NCI-H2081 (cell line): ENCODE measurements at places on chromosomes 13 and 19.

GRCh38 chr19:29293292-29293691, 80.3 kb upstream of the UQCRFS1 start:
- DNase-seq: no peak

DNA sequence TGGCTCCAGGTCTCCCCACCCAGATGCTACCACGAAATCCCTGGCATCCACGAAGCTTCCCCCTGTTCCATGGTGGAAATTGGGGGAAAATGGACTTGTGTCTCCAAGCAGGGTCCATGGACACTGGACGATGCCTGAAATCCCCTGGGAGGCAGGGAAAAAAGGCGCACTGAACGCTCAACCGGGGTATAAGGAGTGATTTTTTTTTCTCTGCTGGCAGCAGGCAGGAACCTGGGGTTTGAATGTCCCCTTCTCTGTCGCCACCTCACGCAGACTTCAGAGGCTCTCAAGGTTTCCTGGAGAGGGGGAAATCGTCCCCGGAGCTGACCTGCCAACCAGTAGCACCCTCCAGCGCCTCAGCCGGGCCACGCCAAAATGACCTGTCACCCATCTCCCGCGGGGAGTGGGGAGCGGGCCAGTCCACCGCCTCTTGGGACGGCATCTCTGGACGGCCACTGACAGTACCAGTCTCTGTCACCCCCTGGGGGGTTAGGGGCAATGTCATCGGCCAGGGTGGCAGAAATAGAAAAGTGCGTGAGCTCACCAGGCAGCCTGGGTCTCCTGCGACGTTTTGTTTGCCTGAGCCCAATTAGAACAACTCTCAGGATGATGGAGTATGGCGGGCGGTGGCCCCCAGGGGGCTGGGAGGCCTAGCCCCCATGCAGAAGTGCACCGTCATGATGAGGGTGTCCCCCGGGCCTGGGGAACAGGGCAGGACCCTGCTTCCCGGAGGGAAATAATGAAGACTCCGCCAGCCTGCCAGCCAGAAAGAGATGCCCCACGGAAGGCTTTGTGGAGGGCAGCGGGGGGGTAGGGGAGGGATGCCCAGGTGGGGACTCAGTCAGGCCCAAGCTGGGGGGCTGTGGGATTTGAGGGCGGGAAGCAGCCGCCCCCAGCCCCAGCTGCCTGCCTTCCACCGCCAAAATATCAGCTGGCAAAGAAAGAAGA, 2.6 kb downstream of the PTPRS start:
- DNase-seq: peak; percentile 23

DNA sequence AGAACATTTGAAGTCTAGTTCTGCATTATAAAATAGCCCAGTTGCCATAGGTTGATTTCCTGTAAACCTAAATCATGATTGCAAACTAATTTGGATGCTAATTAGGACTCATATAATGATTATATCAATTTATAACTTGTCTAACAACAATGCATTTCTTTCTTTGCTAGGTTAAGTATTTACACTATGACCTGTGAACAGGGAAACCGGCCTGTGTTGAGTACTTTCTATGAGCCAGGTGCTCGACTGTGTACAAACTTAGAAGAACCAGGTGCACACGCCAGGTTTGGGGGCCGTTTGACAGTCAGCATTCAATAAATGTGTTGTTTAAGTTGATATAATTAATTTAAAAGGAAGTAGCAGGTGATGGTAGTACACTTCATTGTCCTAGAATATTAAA, 203.1 kb downstream of the TM9SF2 start:
- peak; percentile 61 for DNase-seq

GRCh38 chr13:107884564-107884963, 330.8 kb downstream of the LIG4 start:
- no peak for DNase-seq

DNA sequence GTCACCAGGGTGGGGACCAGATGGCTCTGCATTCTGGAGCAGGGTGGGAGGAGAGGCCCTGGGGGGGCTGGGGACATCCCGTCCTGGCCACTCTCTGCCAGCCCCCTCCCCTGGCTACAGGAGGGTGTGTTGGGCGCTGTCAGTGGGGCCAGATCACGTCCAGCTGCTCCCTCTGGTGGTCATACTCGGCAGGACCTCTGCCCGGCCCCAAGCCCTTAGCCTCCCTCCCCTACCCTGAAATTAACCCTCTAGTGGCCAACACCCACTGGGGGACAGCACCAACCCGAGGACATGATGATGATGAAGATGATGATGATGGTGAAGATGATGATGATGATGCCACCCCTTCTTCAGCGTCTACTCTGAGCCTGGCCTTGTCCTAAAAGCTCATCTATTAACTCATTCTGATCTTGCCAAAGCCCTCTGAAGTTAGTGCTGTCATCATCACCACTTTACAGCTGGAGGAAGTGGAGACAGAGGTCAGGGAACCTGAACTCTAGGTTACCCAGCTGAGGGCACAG, 590 bp upstream of the LGI4 start:
- DNase-seq: peak; percentile 31

DNA sequence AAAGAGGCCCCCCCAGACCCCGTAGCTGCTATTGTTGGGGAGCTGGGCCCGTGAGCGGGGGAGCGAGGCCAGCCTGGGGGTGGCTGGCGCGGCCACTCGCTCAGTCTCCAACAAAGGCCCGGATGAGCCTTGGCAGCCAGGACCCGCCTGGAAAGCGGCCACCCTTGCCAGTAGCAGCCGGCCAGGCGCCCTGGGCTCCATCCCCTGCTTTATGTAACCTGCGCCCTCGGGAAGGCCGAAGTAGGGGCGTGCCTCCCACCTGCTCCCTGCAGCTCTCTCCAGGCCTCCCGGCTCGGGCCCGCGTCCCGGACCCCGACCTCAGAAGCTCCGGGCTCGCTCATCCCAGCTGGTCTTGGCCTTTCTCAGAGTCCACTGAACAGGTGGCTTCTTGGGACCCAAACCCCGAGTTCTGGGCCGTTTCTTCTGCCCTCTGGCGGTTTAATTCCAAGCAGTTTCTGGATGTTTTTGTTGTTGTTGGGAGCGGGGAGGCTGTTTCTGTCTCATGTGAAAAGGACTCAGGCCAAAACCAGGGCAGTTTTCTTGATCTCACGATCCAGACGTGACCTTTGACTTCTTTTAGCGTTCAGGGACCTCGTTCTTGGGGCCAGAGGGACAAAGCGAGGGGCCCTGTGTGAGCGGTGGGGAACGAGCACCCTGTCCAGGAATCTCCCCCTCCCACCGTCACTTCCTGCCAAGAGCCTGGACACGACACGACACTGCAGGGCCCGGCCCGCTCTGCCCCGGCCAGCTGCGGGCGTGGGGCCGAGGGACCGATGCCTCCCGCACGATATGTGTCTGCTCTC, 1.2 kb downstream of the CDC34 start:
- peak; percentile 67 for DNase-seq

GRCh38 chr19:47331931-47332547, at the start of gene C5AR2:
TSS of gene C5AR2 (plus strand) at chr19:47332175. CDS start at chr19:47340800, 8,625 bp downstream.
- no peak for DNase-seq

DNA sequence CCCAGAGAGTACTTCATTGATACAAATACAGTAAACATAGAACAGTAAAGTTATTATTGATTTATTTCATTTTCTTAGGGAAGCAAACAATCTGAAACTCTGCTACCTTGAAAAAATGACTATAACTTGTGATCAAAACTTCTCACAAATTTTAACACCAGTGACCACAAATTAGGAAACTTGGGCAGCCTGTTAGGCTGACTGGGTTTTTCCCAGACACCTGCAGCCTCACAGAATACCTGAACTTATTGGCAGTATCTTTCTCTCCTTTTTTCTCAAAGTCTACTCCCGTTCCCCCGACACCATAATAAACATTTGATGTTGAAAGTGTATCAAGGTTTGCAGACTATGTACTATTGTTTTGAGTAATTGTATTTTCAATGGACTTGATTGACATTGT, 360.5 kb downstream of the LMO7 start:
- DNase-seq: no peak

- DNase-seq: no peak
These were observed 25.1 kb downstream of the TMEM161A start for GRCh38 chr19:19113040-19113626.

DNA sequence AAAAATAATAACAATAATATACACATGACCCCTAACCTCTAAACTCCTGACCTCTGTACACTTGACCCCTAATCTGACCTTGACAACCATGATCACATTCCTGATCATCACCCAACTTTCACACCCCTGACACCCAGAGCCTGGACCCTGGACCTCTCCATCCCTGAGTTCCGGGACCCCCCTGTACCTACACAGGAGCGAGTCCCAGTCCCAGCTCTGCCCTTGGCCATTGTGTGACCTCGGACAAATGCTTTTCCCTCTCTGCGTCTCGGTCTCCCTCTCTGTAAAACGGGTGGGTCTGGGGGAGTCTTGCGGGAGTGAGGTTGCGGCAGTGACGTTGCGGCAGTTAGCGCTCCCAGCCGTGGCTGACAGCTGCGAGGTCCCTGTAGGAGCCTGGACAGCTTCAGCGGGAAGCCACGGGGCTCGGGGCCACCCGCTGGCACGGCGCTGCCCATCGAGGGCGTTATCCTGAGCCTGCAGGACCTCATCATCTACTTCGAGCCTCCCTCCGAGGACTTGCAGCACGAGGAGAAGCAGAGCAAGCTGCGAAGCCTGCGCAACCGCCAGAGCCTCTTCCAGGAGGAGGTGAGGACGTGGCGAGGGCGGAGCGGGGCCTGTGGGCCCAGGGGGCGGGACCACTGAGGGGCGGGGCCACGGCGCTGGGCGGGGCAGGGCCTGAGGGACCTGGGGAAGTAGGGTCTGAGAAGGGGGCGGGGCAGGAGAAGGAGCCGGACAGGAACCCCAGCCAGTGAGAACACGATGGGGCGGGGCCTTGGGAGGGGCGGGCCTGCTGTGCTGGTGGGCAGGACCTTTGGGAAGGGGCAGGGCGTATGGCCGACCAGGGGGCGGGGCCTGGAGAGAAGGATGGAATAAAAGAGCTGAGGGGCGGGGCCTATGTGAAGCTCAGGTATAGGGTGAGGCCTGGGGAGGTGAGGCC, 19.2 kb downstream of the RYR1 start:
- peak; percentile 1 for DNase-seq

DNA sequence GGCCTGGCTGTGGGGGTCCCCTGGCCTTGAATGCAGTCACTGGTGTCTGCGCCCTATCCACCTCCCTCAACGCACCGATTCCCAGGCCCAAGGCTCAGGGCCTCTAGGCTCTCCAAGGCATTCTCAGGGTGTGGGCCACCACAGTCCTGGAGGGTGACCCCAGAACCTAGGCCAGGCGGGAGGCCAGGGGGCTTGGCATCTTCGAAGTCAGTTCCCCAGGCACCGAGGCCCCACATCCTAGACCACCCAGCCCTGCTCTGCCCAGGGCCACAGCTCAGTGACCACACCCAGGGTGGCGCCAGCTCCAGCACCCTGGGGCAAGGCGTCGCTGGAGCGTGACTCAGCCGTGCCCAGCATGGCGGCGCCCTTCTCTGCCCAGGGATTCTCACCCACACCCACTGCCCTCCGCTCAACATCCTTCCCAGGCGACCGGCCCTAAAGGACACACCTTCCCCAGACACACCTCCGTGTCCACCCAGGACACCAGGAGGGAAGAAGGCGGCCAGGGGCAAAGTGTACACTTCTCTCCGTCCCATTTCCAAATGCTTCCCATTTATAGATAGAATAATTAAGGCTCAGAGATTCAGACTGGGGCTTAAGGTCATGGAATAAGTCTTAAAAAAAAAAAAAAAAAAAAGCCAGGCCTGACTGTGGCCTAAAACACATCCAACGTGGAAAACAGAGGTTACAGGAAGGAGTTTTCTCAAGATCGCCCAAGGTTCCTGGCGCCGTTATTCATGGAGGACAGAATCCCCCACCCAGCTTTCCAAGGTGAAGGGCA, 36.4 kb upstream of the NANOS3 start:
- no peak for DNase-seq

DNA sequence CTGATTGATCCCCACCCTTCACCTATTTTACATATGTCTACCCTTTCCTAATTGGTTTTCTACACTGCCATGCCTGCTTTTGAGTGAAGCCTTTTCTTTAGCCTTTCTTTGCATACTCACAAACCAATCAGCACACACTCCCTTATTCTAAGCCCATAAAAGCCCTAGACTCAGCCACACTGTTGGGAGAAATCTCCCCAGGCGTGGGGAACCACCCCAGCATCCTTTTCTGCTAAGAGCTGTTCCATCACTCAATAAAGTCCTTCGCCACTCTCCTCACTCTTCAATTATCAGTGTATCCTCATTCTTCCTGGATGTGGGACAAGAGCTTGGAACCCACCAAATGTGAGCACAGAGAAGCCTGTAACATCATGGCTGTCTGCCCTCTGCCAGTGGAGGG, 343.6 kb downstream of the SLITRK1 start:
- DNase-seq: no peak

GRCh38 chr13:27969082-27969865, at the start of gene CDX2:
TSS of gene CDX2 (minus strand) at chr13:27969315. CDS start at chr13:27969006, 309 bp downstream.
- DNase-seq: no peak

DNA sequence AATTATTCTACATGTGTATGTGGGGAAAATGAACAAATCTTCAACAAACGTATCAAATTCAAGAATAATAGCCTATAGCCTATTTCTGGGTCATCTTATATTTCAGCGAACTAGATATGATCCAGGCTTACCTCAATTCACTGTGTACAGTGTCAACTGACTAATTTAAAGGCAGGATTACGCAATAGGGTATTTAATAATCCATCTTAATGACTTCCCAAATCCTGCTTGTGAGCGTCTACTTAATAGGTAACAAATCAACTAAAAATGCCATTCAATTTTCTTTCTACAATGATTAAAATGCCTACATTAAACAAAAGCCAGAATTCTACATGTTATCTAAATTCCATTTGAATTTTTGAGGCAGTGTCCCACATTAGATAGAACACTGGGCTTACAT, 67.0 kb downstream of the USP12 start:
- DNase-seq: no peak

DNA sequence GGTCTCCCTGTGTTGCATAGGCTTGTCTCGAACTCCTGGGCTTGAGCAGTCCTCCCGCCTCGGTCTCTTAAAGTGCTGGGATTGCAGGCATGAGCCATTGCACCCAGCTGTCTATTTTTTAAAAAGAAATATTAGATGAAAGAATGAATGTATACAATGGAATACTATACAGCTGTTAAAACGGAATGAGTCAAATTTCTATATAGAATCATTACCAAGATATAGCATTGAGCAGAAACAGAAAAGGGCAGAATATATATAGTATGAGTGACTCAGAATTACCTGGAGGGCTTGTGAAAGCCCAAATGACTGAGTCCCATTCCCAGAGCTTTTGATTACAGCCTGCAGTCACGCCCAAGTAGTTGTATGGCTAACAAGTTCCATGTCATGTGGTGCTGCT, 4.4 kb downstream of the DACT3 start:
- DNase-seq: no peak

- no peak for DNase-seq
These were observed 1.4 kb upstream of the USF2 start for GRCh38 chr19:35267353-35267817.

GRCh38 chr13:20566468-20566897, 474 bp upstream of the IFT88 start:
- peak; percentile 73 for DNase-seq

GRCh38 chr19:13995017-13995728, 10.9 kb downstream of the RFX1 start:
- no peak for DNase-seq
